ENCODE measurements at places on chromosomes 1 and 21.

DNA sequence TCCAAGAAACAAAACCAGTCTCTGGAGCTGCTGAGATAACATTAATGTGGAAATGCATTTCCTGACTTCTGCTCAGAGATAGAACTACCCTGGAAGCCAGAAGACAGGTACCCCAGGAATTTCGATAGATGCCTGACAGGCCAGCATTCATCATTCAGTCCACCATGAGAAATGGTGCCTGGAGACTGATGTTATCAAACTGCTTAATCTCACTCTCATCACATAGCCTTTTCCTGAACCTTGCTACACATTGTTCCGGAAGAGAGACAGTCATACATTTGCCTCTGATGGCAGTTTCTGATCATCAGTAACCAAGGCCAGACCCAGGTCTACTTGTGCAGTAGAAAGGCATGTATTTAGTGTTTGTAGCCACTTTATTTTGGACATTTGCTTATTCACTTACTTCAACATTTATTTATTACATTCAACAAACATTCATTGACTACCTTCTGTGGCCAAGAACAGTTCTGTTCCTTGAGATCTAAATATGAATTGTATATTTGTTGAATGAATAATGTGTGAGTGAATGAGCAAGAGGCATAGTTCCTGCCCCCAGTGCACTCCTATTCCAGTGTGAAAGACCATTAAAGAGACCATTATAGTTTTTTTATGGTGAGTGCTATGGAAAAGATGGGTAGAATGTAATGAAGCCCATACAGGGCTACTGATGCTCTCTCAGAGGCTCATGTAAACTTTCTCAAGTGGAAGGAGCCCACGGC lies 485.7 kb downstream of the NUF2 start:
- DNase-seq, result no peak

GRCh38 chr1:26618561-26618960 lies 77.3 kb upstream of the ARID1A start:
- no peak for DNase-seq

DNA sequence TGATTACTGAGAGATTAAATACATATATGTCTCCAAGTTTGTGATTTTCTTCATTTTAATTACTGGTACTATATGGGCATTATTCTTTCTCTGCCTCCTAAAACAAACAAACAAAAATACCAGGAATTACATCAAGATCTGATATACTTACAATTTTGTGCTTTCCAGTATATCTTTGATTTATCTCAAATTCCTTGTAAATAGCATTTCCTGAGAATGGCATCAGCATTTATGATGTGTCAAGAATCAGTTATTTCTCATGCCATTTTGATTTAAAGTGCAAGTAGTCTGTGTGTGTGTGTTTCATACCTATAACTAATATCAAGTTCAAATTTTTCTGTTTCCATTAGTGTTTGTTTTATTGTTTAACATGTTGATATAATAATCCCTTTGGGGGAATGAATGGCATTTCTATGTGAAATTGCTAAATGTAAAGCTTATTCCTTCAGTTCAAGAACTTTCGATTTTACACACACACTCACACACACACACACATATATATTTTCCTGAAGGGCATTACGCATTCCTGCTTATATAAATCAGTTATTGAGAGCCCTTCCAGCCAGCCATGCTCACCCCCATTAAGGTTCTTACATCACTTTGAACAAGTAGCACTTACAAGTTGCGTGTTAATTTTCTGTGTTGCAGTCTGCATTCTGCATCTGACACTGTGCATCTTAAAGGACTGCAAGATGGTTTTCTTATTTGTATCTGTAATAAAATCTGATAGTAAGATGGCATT lies 102.7 kb downstream of the NEK7 start:
- DNase-seq, result no peak

DNA sequence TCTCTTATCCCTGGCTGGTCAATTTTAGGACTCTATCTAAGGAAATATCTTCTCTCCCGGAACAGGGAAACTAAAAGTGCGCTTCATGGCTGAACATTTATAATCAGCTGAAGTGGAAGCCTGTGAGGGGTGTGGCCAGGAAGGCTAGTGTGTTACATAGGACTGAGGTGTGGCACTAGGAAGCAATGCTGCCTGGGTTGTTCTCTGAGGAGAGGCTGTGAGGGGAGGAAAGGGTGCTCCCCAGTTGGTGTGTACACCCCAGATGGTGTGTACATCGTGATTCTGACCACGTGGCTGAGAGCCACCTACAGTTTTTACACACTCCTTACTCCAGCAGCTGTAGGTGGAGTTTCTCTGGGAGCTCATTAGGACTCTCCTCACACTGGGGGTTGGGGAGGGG lies 16.3 kb downstream of the NTPCR start:
- no peak for DNase-seq

GRCh38 chr1:116008656-116009390 lies 32.5 kb downstream of the SLC22A15 start:
- no peak for DNase-seq

- no peak for DNase-seq
These were observed 20.7 kb upstream of the EDEM3 start for GRCh38 chr1:184775329-184775728.

DNA sequence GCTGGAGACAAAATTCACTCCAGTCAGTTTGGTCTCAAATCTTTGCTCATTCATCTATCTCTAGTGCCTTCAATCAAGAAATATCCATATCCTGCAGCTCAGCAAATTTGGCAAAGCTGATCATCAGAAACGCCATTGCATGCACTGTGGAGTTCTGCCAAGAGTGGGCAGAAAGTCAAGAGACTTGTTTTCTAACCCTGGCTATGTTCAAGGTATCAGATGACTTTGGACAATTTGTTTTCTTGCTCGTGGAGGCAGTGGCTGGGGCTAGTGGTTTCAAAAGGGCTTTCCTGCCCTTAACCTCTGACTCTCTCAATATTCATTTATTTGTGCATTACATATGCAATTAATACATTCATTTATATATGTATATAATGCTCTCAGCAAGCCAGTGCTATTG lies 12.8 kb upstream of the LRRC52 start:
- no peak for DNase-seq

DNA sequence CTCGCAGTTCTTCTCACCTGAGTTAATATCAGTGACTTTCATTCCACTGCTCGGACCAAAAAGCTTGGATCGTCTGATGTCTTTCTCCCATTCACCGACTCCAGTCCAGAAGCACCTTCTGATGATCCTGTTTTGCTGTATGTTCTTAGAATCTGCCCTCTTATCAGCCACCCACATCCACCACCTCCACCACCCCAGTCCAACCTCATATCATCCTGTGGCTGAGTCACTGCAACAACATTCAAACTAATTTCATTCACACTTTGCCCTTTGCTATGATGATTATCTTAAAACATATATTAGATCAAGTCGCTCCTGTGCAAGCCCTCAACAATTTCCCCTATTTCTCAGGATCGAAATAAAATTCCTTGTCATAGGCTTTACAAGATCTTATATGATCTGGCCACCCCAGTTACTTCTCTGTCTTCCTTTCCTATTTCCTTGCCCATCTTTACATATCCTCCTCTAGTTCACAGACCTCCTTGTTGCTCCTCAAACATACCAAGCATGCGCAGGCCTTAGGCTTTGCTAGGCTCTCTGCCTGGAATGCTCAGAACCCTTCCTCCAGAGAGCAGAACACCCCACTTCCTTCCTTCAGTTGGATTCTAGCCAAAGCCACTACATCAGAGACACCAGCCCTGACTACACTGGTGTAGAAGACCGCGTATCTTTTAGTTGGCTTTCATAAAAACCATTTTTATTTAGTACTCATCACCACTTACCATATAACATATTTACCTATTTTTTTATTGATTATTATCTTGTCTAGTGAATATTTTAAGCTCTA lies 335.7 kb upstream of the GREM2 start:
- no peak for DNase-seq

GRCh38 chr1:200980452-200980772 lies 43.1 kb downstream of the KIF21B start:
- DNase-seq, result no peak

- no peak for DNase-seq
These were observed at the start of gene IL19 for GRCh38 chr1:206770531-206771337. Gene IL19, plus strand, starts transcription at chr1:206770773. Its CDS starts 65,890 bp downstream, at chr1:206836663.

DNA sequence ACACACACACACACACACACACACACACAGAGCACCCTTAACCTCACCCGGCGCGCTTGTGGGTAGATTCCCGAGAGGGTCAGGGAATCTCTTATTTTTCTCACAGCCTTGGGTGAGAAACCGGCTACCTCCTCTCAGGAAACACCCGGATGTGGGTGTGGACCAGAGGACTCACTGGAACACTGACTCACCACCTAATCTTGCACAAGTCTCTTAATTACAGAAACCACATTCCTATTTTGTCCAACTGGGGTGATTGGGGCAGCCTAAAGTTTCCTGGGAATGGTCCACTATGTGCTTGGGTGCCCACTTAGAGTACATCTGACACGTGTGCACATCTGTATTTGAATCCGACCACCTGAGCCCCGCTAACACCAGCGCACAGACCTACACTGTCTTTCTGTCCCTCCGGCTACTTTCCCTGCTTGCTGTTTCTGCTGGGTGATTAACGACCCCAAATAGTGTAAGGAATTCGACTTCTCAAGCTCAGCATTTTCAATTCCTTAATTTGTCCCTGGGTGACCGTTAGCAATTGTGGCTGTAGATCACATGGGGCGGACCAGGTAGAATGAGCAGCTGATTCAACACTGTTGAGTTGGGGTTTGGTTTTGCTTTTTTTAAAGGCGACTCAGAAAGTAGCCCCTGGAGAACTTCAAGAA lies 14.0 kb upstream of the TBX15 start:
- peak; percentile 75 for DNase-seq

DNA sequence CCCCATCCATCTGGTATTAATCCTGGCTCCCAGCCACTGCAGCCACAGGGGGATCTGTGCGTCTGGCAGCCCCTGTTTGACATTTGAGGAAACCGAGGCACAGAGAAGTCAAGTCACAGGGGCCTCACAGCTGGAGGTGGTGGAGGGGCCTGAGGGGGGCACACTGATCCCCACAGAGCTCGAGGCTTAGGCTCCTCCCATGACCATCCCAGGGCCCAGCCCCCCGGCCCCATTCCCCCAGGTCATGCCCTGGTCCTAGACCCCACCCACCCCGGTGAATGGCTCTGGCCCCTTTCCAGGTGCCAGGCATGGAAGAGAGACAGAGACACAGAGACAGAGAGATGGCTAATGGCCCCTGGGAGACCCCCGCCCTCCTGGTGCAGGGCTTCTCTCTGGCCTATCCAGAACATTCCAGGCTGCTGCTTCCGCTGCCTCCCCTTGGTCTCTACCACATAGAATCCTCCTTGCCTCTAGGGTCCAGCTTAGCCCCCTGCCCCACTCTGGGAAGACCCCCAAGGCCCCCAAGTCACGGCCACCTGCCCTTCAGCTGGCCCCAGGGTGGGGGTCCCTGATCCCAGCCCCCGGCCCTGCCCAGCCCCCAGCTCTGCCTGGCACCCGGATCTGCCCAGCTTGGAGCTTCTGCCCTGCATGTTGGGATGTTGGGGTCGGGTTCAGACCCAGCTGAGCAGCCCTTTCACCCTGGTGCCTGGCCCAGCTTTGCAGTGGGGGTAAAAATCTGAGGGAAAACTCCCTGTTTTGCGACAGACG lies 29.2 kb upstream of the LRRC3 start:
- DNase-seq, result no peak
